ENCODE measurements at places on chromosomes 7 and 10.

DNA sequence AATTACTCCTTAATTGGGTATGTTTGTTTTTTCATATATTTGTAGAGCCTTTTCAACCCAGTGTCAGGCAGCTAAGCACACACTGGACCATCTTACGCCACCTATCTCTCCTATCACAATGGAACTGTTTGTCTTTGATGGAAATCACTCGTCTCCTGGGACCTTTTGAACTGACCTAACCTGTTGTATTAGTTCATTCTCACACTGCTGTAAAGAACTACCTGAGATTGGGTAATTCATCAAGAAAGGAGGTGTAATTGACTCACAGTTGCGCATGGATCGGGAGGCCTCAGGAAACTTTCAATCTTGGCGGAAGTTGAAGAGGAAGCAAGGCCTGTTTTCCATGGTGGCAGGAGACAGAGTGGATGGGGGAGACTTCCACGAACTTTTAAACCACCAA lies 182.0 kb downstream of the TCERG1L start:
- DNase-seq, result no peak

GRCh38 chr7:4739528-4739992 lies 35.9 kb upstream of the AP5Z1 start:
- no peak for DNase-seq

- DNase-seq, result no peak
Measured at GRCh38 chr10:72024596-72024995, 60.4 kb downstream of the CHST3 start.

DNA sequence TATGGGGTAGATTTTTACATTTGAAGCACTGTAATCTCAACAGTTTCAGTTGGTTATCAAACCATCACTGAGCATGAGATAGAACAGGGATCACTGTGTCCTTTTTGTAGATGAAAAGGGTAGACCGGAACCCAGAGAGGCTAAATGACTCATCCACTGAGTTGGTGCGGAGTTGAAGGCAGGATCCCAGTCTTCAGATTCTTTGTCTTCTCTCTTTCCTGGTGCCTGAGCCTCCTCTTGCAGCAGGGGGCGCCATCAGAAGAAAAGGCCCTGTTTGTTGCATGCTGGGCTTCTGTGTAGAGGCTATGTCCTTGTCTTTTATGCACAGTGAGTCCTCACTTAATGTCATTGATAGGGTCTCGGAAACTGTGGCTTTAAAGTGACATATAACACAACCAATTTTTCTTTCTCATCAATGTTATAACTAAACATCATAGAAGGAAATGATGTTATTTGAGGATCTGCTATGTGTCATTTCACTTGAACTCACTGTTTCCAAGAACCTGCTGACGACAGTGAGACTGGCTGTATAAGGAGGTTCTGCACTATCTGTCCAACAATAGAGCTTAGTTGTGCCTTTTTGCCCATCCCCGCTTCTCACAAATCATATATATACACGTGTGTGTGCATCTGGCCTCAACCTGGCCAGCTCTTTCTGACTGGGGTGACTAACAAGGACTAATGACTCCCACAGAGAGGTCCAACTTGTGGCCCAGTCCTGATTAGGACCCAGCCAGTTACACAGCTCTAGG lies 14.3 kb downstream of the ZNF282 start:
- DNase-seq, result peak; percentile 60

DNA sequence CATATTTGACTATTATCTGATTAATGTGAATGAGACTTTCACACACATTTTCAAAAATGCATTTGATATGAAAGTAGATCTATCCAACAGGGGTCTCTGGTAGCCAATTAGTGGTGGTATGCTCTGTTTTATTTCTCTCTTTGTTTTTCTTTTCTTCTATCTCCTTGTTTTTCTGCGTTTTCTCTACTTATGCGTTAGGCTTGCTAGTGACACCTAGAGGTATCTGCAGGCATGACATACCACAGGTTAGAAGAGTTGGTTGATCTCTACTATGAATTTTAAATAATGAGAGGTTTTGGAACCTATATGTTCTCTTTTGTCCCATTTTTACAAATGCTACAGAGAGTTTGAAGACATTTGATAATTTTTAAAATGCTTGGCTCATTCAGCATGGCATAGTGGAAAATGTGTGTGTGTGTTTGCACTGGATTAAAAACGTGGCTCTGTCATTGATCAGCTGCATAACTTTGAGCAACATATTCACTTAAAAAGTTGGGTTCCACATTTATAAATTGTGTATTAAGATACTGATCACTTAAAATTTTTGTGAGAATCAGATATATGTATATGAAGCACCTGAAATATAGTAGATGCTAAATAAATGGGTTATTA lies 28.1 kb upstream of the PLXDC2 start:
- DNase-seq, result peak; percentile 47

DNA sequence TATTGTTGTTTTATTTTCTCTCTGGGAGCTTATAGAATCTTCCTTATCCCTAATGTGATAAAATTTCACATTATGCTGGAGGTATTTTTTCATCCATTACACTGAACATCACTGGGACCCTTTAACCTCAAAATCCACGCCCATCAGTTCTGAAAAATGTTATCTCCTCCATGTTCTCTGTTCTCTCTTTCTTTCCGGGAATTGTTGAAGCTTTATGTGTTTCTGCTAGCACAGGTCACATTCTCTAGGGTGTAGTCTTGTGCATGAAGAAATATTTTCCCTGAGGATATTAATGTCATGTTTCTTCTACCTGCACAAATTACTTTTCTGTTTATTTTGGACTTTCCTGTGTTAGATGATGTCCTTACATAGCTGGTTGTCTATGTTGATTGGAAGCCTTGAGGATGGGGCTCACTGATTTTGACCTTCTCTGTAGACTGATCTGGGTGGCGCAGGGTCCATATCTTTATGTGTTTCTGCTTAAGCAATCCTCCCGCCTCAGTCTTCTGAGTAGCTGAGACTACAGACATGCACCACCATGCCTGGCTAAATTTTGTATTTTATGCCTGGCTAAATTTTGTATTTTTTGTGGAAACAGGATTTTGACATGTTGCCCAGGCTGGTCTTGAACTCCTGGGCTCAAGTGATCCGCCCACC lies 31.4 kb upstream of the IL6 start:
- DNase-seq, result no peak

- DNase-seq, result no peak
Measured at GRCh38 chr10:102112210-102112817, 7.9 kb downstream of the LDB1 start.

DNA sequence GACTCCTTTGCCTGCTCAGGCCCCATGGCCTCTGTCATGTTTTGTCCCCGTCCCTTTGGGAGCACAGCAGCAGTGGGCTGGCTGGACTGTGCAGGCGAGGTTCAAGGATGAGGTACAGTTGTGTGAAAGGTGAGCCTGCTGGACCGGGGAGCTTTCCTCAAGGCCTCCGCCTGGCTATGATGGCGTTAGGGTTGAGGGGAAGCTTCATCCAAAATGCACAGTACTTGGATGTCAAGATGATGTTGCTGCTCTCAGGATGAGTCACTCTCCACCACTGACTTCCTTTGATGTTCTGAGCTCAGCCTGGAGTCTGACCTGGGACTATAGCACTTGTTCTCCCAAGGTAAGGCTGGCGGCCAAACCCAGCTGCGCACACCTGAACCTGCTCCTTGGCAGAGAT lies 152.7 kb upstream of the SHH start:
- no peak for DNase-seq

DNA sequence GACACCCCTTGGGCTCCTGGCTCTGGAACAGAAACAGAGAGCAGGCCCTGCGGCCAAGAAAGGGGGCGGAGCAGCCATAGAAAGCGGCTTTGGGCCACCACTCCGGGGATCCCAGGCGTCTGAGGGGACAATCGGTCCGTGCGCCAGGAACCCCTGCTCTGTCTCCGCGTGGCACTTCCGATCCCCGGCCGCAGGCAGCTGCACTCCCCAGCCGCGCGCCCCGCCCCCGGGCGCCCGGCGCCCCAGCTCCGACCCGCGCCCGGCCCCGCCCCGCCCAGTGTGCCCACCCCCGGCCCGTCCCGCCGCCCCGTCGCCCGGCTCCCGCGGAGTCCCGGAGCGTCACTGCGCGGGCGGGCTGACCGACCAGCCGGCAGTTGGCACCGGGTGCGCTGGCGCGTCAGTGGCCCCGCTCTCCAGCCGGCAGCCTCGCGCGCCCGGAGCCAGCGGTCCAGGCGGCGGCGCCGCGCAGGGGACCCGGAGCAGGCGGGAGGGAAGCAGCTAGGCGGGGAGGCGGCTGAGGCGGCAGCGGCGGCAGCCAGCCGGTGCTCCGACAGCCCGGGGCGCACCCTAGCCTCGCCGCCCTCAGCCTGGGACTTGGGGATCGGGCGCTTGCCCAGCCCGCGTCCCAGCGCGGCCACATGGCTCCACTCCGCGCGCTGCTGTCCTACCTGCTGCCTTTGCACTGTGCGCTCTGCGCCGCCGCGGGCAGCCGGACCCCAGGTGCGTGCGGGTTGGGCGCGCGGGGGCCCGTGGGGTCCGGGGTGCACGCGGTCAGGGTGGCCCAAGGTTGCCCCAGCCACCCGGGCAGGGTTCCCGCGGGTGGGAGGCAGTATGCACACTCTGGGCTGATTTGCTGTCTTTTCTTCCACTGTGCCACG lies at the start of gene ADAMTS14:
TSS of gene ADAMTS14 (plus strand) at position 342 of the 878 bp plus-strand sequence. CDS start at position 639, 297 bp downstream.
- DNase-seq, result peak; percentile 76

DNA sequence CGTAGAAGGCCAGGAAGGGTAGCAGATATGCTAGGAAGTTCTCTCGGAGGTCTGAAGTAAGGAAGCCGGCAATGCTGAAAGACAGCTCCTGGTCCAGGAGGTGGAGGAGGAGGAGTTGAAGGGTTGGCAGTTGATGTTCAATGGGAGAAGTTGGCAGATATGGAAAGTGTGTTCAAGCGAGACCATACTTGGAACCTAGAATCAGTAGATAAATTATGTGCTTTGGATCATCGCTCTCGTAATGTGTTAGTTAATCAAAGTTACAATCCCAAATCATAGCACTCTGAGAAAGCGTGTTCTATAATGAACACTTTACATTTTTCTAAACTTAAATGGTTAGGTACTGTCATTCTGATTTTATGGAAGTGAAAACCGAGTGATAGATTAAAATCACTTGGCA lies 152.9 kb downstream of the CELF2 start:
- no peak for DNase-seq

- DNase-seq, result no peak
Measured at GRCh38 chr10:130814610-130815009, 496.9 kb downstream of the TCERG1L start.

DNA sequence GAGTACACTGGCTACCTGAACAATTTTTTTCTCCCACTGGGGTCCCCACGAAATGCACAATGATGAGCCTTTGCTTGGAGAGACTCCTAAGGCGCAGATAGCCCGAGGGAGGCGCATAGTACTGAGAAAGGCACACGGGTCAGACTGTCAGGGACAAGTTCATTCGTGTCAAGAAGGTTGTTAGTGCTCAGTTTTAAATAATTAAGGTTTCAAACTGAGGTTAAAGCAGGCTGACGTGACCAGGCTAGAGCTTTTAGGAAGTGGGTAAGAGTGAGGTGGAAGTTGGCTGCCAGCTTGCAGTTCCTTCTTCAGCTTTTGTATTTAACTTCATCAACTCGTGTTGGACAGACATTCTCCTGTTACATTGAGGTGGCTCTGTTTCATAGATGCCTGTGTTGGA lies 31.6 kb downstream of the RBM33 start:
- no peak for DNase-seq

- DNase-seq, result no peak
Measured at GRCh38 chr10:36256166-36256565, 614.1 kb upstream of the FZD8 start.

DNA sequence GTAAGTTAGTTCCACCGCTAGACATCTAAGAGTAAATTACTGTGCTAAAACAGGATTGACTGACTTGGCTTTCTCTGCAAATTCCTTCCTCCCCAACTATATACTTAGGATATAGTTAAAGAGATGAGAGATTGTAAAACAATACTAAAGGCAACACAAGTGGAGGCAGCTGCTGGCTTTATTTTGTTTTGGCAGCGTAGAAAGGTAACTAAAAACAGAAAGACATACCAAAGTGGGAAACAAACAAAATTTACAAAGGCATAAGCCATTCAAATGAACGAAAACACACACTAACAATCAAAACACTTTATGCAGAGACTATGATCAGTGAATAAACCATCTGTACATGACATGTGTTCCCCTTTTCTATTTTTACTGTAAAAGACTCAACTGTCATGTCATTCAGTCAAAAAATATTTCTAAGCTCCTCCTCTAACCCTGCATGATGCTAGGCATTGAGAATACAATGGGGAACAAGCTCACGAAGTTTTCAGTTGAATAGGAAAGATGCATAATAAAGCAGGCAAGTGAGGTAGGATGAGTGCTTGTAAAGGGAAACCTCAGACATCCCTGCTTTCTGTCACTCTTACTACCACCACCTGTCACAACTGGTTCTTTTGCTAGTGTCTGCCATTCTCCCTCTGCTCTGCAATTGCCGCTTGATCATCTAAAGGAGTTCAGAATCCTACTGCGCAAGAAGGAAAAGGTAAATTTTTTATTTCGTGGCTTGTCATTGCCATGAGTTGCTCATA lies 64.2 kb upstream of the COL1A2 start:
- no peak for DNase-seq

DNA sequence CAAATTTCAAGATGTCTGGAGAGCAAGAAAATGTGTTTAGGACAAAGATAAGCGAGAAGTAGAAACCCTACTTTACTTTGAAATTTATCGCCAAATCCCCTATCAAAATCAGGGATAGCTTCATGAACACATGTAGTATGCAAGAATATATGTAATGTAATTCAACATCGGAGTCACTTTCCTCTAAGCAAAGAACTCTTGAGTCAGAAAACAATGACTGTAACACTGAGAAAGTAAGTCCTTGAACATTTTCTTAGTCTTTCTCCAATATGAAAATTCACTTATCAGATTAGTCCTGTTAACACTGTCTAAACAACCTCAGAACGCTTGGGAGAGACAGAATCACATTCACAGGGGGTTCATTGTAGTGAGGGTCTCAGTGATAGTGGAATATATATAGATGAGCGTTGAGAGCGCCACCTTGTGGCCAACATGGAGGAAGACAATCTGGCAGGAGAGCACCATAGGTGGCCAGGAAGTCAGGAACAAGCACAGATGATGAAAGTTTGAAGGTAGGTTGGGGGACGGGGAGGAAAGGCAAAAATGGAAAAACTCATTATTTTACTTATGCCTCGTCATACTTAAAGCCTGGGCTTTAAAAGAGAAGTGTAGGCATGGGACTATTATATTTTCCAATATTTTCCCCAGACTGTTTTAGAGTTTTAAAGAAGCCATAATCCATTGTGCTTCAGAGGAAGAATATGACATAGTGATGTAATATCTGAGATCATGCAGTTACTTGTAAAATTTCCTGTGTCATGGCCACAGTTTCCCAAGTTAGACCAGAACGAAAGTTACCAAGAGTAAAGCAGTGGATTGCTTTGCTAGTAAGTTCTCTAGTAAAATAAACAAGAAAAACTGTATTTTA lies 115.5 kb upstream of the GNAI1 start:
- DNase-seq, result peak; percentile 68

- DNase-seq, result no peak
Measured at GRCh38 chr7:100109521-100110163, 8.2 kb downstream of the AP4M1 start.

- no peak for DNase-seq
Measured at GRCh38 chr7:138468244-138469123, 8.4 kb downstream of the TRIM24 start.

GRCh38 chr7:133794479-133794878 lies 332.7 kb upstream of the LRGUK start:
- no peak for DNase-seq

- DNase-seq, result no peak
Measured at GRCh38 chr10:117271427-117271826, 30.5 kb downstream of the SLC18A2 start.

Data from nephron progenitor cell (in vitro differentiated cells).